ENCODE measurements at places on chromosomes 1 and 21. TPM values are rescaled to one million over a fixed set of nuclear protein-coding genes. Genes with fewer than 3 reads are reported as not detected.
A peak's percentile ranks its signal among the peaks of the same experiment; 100 is the strongest.

- H3K4me3 ChIP-seq = peak overlapping the region; percentile 100
- peaks cover 50% of the 10 kb centered on the region for H3K4me1 ChIP-seq
- H3K36me3 ChIP-seq = peaks cover 6% of the 10 kb centered on the region
- no peaks in the 10 kb centered on the region for H3K27me3 ChIP-seq
Observed at GRCh38 chr1:75725266-75725665, 757 bp downstream of the ACADM start.

GRCh38 chr1:209607795-209608178 lies 24.3 kb downstream of the CAMK1G start:
- 0 out of 2 replicates have a peak overlapping the region, but pooled peaks have one; percentile 72 for H3K27ac ChIP-seq
- H3K4me1 ChIP-seq = no peaks in the 10 kb centered on the region
- no peaks in the 10 kb centered on the region for H3K27me3 ChIP-seq
- DNase-seq = no peak
- no peaks in the 10 kb centered on the region for H3K36me3 ChIP-seq

GRCh38 chr1:59061876-59062275 lies 235.0 kb upstream of the FGGY start:
- H3K4me1 ChIP-seq = peaks cover 50% of the 10 kb centered on the region
- no peaks in the 10 kb centered on the region for H3K27me3 ChIP-seq
- peak; percentile 94 for DNase-seq

GRCh38 chr1:110548381-110548780 lies 29.4 kb upstream of the KCNA10 start:
- H3K4me3 ChIP-seq = no peak overlapping the region
- H3K36me3 ChIP-seq = no peaks in the 10 kb centered on the region
- DNase-seq = no peak

DNA sequence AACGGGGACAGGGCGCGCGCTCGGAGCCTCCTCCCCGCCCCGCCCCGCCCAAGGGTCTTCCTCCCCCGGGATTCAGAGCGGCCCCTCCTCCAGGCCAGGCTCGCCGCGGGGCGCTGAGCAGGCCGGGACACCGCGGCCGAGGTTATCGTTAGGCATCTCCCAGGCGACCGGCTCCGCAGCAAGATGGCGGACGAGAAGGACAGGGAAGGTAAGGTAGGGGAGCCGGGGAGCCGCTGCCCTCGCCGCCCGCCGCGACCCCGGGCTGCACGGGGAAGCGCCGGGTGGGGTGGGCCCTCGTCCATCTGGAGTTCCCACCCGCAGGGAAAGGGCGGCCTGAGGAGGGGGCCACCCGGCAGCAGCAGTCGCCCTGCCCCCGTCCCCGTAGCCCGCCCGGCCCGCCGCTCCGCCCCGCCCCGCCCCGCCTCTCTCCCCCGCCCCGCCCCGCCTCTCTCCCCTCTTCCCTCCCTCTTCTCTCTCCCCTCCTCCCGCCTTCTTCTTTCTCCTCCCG lies 105.9 kb upstream of the HNRNPU start:
- peak overlapping the region; percentile 100 for H3K27ac ChIP-seq
- H3K4me1 ChIP-seq = peaks cover 41% of the 10 kb centered on the region
- H3K4me3 ChIP-seq = peak overlapping the region; percentile 95
- peaks cover 1% of the 10 kb centered on the region for H3K27me3 ChIP-seq
- DNase-seq = peak; percentile 61

DNA sequence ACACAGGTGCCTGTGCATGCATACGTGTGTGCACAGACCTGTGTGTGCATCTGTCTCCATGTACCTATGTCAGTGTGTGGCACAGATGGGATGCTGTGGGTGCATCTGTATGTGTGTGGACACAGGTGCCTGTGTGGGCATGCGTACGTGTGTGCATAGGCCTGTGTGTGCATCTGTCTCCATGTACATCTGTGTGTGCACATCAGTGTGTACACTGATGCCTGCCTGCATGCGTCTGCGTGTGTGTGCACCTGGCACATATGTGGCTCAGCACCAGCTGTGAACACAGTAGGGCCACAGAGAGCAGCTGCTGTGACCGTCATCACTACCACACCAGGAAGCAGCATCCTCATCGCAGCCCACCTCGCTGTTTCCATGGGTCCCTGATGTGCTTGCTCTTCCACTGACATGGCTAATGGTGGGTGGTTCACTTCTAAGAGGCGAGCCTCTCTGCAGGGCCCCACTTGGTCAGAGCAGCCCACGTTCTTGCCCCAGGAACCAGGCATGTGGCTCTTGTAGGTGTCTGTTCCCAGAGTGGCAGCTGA lies 9.6 kb upstream of the SPATC1L start:
- no peak overlapping the region for H3K27ac ChIP-seq
- no peak for DNase-seq
- H3K36me3 ChIP-seq = peaks cover 24% of the 10 kb centered on the region
- H3K4me1 ChIP-seq = peaks cover 21% of the 10 kb centered on the region

DNA sequence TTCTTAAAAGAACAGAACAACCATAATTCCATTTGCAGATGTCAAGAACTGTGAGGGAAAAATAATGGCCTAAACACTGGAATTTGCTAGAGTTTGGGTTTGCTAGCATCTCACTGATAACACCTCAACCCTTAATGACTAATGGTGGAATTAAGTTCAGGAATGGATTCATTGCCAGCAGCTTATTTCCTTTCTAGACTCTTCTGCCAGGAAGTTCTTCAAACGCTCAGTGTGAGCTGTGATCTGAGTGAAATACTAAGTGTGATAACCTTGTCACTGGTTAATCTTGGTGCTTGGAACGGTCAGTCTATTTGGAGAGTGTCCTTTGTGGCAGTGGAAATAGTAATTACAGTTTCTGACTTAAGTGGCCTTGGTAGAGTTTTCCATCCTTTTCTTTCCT lies 21.6 kb upstream of the PLEKHM2 start:
- peaks cover 6% of the 10 kb centered on the region for H3K4me1 ChIP-seq
- peaks cover 40% of the 10 kb centered on the region for H3K36me3 ChIP-seq
- H3K27me3 ChIP-seq = no peaks in the 10 kb centered on the region
- H3K27ac ChIP-seq = no peak overlapping the region
- DNase-seq = no peak

DNA sequence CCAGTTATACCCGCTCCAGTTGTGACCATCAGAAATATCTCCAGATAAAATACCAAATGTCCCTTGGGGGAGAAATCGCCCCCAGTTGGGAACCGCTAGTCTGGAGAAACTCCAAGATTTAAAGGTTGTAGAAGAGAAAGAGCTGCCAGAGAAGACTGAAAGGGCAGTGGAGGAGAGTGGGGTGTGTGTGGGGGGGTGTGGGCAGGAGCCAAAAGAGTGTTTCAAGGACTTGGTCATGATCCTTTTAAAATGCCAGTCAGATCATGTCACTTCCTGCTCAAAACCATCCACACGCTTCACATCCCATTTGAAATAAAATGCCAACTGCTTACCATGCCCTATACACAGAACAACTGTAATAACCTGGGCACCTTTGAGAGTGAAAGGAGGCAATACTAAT lies 3.4 kb upstream of the HEYL start:
- H3K27me3 ChIP-seq = peaks cover 20% of the 10 kb centered on the region
- no peaks in the 10 kb centered on the region for H3K36me3 ChIP-seq
- DNase-seq = peak; percentile 42
- H3K4me1 ChIP-seq = peaks cover 24% of the 10 kb centered on the region
- no peak overlapping the region for H3K27ac ChIP-seq

- H3K4me1 ChIP-seq = no peaks in the 10 kb centered on the region
- no peaks in the 10 kb centered on the region for H3K36me3 ChIP-seq
- H3K4me3 ChIP-seq = no peak overlapping the region
- H3K27ac ChIP-seq = no peak overlapping the region
- peak; percentile 46 for DNase-seq
- H3K27me3 ChIP-seq = peaks cover 8% of the 10 kb centered on the region
Observed at GRCh38 chr1:162357681-162358266, 18.9 kb downstream of the SPATA46 start.

GRCh38 chr1:209095627-209096595 lies 487.6 kb upstream of the CAMK1G start:
- H3K4me1 ChIP-seq = peaks cover 10% of the 10 kb centered on the region
- no peak overlapping the region for H3K4me3 ChIP-seq
- peak; percentile 69 for DNase-seq
- no peaks in the 10 kb centered on the region for H3K36me3 ChIP-seq

DNA sequence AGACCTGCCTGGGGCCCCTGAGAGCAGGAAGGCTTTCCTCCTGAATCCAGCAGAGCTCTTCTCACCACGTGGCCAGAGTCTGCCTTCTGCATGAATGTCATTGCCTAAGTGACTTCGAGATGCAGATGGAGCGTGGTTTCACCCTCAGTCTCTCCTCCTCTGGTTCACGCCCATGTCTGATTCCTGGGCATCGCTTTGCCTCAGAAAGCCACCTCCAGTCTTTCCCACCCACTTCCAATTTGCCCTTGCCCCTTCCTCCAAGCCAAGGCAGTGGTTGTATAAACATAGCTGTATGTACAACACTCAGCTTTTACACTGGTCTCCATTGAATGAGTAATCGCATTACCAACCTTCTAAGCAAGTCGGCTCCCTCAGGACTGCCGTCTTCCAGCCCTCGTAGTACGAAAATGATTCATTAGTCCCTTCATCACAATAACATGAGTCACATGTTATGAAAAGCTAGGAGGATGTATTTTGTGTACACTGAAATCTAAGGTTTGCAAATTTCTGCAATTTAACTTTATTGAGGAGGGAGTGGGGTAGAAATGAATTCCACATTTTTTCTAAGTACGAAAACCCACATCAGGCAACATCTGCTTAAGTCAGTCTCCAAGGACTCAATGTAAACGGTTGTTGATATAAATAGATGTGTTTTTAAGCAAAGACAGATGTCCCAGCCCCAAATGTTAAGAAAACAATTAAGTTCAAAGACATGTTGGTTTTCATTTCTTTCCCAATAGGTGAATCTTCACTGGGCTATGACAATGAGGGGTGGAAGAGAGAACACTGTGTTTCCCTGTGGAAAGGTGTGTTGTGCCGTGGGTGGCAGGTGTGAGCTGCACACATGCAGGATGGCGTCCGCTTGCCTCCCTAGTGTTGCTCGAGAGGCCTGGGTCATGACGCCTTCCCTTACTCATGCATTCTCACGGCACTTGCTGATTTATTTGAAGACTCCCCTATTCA lies 32.3 kb upstream of the ETS2 start:
- peak overlapping the region; percentile 74 for H3K4me3 ChIP-seq
- no peaks in the 10 kb centered on the region for H3K27me3 ChIP-seq
- H3K36me3 ChIP-seq = peaks cover 2% of the 10 kb centered on the region
- H3K27ac ChIP-seq = peak overlapping the region; percentile 95

DNA sequence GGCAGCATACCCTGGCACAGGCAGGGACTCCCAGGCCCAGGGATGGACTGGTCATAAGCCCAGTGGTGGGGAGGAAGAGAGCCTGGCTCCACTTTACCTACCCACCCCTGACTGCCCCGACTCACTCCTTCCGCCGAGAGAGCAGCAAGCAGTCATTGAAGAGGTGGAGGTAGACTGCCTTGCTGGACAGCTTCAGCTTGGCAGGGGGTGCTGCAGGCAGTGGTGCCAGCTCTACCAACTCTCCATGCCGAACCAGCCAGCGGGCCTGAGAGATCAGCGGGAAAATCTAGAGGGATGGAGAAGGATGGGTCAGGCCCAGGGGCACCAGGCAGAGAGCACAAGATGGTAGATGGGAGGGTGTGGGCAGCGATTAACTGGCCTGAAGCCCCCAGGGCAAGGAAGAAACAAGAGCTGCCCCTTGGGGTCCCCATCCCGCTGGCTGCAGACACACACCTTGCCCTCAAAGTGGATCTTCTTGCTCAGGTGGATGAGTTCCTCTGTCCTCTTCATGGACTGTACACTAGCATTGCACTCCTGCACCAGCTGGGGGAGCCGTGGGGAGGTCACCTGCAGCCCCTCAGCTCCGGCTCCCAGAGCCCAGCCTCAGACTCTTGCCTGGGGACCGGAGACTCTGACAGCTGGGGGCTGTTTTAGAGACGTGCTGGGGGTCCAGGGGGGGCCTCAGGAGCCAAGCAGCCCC lies 7.7 kb downstream of the ARHGEF19 start:
- no peaks in the 10 kb centered on the region for H3K36me3 ChIP-seq
- peaks cover 7% of the 10 kb centered on the region for H3K27me3 ChIP-seq
- no peak overlapping the region for H3K27ac ChIP-seq
- no peak overlapping the region for H3K4me3 ChIP-seq
- DNase-seq = no peak

DNA sequence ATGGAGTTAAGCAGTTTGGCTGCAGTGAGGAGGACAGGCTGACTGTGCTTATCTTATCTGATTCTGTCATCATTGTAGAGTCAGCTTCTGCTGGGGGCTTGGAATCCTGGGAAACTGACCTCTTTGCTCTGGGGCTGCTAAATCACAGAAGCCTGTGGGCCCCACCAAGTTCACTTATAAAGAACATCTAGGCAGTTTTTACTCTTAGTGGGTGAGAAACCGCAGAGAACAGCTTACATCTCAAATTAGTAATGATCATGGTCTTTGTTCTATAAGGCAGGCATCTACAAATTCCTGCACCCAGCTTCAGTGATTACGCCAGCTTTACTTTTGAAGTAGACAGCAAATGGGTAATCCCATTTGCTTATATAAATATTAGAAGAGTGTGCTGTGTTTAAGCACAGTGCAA lies 75.7 kb downstream of the ZC3H11B start:
- H3K27ac ChIP-seq = no peak overlapping the region
- no peak overlapping the region for H3K4me3 ChIP-seq
- peaks cover 3% of the 10 kb centered on the region for H3K27me3 ChIP-seq

- no peaks in the 10 kb centered on the region for H3K36me3 ChIP-seq
- H3K4me3 ChIP-seq = no peak overlapping the region
- no peaks in the 10 kb centered on the region for H3K27me3 ChIP-seq
Observed at GRCh38 chr1:67368046-67368514, 60.4 kb downstream of the IL12RB2 start.

DNA sequence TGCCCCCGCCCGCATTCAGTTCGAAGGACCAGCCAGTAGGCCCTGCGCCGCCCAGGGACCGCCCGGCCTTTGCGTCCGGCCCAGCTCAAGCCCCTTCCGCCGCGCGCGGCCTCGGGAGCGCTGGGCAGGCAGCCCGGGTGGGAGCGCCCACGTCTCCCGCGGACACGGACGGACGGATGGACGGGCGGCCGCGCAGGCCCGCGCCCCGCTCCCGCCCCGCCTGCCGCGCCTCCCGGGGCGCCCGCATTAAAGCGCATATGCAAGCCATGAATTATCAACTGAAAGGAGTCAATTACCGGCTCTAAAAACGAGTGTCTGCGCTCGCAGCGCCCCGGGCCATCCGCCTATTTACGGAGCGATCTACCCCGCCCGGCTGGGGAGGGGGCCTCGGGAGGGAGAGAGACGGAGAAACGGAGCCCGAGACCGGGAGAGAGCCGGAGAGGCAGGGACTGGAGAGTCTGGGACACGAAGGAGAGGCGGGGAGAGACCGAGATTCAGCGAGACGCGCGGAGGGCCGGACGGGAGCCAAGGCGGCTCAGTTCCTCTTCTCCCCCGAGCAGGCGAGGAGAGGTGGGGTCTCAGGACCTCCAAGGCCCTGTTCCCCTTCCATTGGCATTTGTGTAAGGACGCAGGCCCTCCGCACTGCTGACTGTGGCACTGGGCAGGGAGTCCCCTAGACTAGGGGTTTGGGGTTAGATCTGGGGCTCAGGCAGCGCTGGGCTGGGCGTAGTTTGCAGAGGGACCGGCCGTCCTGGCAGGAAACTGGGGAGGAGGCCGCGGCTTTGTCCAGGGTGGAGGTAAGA lies 41.3 kb upstream of the DMBX1 start:
- DNase-seq = no peak
- H3K4me3 ChIP-seq = no peak overlapping the region
- H3K27me3 ChIP-seq = peaks cover 68% of the 10 kb centered on the region
- H3K36me3 ChIP-seq = no peaks in the 10 kb centered on the region

- H3K27ac ChIP-seq = no peak overlapping the region
- no peak for DNase-seq
- peaks cover 7% of the 10 kb centered on the region for H3K36me3 ChIP-seq
- no peaks in the 10 kb centered on the region for H3K27me3 ChIP-seq
- peaks cover 17% of the 10 kb centered on the region for H3K4me1 ChIP-seq
- no peak overlapping the region for H3K4me3 ChIP-seq
Observed at GRCh38 chr1:37560401-37561132, 3.8 kb downstream of the DNALI1 start.

PALMD gene
- total RNA-seq = not detected

DESI2 gene
- 22.9 TPM for total RNA-seq

PRR9 gene
- total RNA-seq = not detected
